ENCODE measurements at places on chromosomes 11 and 22. TPM values are rescaled to one million over a fixed set of nuclear protein-coding genes. Genes with fewer than 3 reads are reported as not detected.

The CYB5R2 gene
- total RNA-seq, result 15.2 TPM

The CYTH4 gene
- 0.21 TPM for total RNA-seq

The CNTF gene
- 0.23 TPM for total RNA-seq

The CCDC89 gene
- not detected for total RNA-seq

The SGSM1 gene
- total RNA-seq, result not detected

All from airway epithelial cell (primary cell).